Upper lobe of right lung (tissue), 1 donor: ENCODE measurements at places on chromosomes 5 and 9. TPM values are rescaled to one million over a fixed set of nuclear protein-coding genes. Genes with fewer than 3 reads are reported as not detected.

GRCh38 chr5:32443541-32444430, 754 bp downstream of the ZFR start:
- no peaks in the 10 kb centered on the region for H3K27me3 ChIP-seq
- H3K4me1 ChIP-seq: peaks cover 40% of the 10 kb centered on the region
- peak overlapping the region; percentile 92 for H3K27ac ChIP-seq
- peak; percentile 78 for DNase-seq

GRCh38 chr5:94329115-94329514, 289.3 kb downstream of the KIAA0825 start:
- H3K36me3 ChIP-seq: no peaks in the 10 kb centered on the region
- H3K4me3 ChIP-seq: no peak overlapping the region

- no peak overlapping the region for H3K27ac ChIP-seq
- no peak for DNase-seq
- H3K4me1 ChIP-seq: no peaks in the 10 kb centered on the region
- H3K36me3 ChIP-seq: no peaks in the 10 kb centered on the region
- H3K27me3 ChIP-seq: no peaks in the 10 kb centered on the region
These were observed 236.7 kb upstream of the CCNH start for GRCh38 chr5:87649455-87649854.

DNA sequence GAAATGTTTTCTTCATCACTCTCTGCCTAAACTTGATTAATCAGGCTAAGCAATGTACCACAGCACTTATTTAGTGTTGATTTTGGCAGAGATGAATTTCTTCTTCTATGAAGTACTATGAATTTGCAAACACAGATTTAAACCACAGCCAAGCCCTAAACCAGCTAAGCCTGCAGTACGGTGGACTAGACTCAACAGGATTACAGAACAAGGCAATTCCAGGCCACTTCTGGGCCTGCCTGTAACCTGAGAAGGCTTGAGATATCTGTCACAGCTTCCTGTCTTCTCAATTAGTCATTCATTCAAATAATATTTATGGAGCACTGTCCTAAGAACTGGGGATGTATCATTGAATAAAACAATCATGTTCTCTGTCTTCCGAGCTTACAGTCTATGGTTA, 32.4 kb upstream of the CAST start:
- DNase-seq: no peak
- no peak overlapping the region for H3K4me3 ChIP-seq
- H3K36me3 ChIP-seq: no peaks in the 10 kb centered on the region
- H3K4me1 ChIP-seq: peaks cover 12% of the 10 kb centered on the region
- H3K27me3 ChIP-seq: no peaks in the 10 kb centered on the region

GRCh38 chr5:107532169-107532878, 138.4 kb downstream of the EFNA5 start:
- H3K4me3 ChIP-seq: no peak overlapping the region
- no peak overlapping the region for H3K27ac ChIP-seq
- H3K27me3 ChIP-seq: no peaks in the 10 kb centered on the region
- DNase-seq: no peak

GRCh38 chr5:103174147-103174546, 54.0 kb downstream of the PPIP5K2 start:
- H3K36me3 ChIP-seq: peaks cover 54% of the 10 kb centered on the region
- H3K4me1 ChIP-seq: no peaks in the 10 kb centered on the region
- no peak overlapping the region for H3K27ac ChIP-seq
- no peak overlapping the region for H3K4me3 ChIP-seq

DNA sequence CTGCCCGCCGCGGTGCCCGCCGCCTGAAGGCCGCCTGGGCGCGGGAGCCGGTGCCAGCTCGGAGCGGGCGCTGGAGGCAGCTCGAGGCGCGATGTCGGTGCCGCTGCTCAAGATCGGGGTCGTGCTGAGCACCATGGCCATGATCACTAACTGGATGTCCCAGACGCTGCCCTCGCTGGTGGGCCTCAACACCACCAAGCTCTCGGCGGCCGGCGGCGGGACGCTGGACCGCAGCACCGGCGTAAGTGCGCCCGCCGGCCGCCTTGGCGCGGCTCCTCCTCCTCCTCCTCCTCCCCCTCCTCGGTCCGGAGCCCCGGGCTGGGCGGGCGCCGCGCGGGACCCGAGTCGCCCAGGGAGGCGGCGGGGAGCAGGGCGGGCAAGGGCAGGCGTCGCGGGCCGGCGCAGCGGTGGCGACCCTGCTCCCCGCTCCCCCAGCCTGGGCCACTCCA, 455 bp downstream of the OLFM1 start:
- peak overlapping the region; percentile 48 for H3K4me3 ChIP-seq
- no peaks in the 10 kb centered on the region for H3K36me3 ChIP-seq
- H3K4me1 ChIP-seq: peaks cover 23% of the 10 kb centered on the region

DNA sequence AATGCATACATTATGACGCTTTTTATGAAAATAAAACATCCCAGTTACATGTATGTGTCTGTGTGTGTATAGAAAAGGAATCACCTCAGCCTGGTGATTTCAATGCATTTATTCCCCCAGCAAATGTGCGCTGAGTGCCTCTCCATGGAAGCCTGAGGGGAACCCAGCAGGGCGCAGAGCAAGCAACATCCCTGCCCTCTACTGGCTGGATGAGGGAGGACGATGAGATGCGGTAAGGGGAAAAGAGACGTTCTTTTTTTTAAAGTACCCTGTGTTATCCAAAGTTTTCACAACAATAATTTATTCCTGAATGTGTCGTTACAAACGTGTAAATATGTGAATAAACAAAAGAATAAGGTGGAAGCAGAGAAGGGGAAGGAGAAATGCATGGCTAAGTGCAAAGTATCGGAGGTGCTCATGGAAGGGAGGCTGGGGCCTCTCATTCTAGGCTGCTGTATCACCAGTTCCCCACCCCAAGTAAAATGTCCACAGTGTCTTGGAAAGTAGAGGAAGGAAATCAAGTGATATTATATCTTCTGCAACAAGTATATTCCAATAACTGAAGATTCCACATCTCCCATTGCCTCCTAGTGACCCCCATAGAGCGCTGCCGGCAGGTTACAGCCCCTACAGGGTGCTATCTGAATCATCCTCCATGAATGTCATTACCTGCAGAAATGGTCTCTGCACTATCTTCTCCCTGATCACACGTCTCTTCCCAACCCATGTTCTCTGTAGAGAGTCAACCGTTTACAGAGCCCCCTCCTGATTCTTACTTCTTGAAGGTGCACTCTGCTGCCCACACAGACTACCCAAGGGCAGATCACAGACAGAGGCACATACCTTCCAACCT, 13.0 kb upstream of the ABLIM3 start:
- no peak overlapping the region for H3K27ac ChIP-seq
- no peak for DNase-seq
- no peak overlapping the region for H3K4me3 ChIP-seq

DNA sequence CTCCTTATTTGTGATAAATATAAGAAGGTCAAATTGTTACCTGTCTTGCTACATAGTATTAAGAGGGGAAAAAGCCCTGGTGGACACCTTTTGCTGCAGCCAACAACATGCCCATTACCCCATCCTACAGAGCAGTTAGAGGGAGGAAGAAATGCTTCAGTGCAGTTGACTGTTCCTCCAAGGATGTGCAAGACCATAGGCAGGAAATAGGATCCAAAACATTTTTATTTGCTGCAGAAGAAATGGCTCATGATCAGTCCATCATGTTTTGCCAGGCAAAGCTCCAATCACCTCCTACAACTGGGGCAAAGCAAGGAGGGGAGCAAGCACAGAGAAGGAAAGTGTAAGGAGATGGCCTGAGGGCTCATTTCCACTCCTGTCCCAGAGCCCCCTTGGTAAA, 399.1 kb upstream of the PIK3R1 start:
- no peak overlapping the region for H3K4me3 ChIP-seq
- DNase-seq: no peak
- no peaks in the 10 kb centered on the region for H3K27me3 ChIP-seq

DNA sequence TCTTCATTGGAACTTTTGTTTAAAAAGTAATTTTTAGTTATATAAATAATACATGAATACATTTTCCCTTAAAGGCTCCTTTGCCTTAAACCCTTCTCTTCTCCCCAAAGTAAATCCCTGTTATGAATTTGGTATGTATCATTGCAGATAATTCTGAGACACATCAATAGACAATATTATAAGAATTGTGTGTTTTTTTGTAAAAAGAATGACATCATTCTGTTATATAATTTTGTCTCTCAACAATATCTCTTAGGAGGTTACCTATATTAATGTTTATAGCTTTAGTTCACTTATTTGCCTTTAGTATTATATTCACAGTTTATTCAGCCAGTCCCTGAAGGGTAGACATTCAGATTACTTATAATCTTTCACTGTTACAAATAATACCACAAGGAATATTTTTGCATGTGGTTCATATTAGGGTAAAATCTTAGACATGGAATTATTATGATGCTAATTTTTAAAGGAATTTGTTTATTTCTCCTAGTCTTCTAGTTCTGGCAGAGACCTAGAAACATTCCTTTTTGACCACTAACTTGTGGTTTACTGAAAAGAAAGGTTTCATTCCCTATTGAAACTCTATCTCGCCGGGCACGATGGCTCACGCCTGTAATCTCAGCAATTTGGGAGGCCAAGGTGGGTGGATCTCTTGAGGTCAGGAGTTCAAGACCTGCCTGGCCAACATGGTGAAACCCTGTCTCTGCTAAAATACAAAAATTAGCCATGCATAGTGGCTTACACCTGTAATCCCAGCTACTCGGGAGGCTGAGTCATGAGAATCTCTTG, 105.6 kb downstream of the KCTD16 start:
- H3K27me3 ChIP-seq: no peaks in the 10 kb centered on the region
- H3K27ac ChIP-seq: no peak overlapping the region
- H3K4me1 ChIP-seq: no peaks in the 10 kb centered on the region
- H3K36me3 ChIP-seq: no peaks in the 10 kb centered on the region

GRCh38 chr5:66616520-66617225, 20.5 kb downstream of the MAST4 start:
- peaks cover 15% of the 10 kb centered on the region for H3K4me1 ChIP-seq
- H3K27me3 ChIP-seq: no peaks in the 10 kb centered on the region
- no peak overlapping the region for H3K4me3 ChIP-seq
- DNase-seq: peak; percentile 79
- H3K36me3 ChIP-seq: no peaks in the 10 kb centered on the region

DNA sequence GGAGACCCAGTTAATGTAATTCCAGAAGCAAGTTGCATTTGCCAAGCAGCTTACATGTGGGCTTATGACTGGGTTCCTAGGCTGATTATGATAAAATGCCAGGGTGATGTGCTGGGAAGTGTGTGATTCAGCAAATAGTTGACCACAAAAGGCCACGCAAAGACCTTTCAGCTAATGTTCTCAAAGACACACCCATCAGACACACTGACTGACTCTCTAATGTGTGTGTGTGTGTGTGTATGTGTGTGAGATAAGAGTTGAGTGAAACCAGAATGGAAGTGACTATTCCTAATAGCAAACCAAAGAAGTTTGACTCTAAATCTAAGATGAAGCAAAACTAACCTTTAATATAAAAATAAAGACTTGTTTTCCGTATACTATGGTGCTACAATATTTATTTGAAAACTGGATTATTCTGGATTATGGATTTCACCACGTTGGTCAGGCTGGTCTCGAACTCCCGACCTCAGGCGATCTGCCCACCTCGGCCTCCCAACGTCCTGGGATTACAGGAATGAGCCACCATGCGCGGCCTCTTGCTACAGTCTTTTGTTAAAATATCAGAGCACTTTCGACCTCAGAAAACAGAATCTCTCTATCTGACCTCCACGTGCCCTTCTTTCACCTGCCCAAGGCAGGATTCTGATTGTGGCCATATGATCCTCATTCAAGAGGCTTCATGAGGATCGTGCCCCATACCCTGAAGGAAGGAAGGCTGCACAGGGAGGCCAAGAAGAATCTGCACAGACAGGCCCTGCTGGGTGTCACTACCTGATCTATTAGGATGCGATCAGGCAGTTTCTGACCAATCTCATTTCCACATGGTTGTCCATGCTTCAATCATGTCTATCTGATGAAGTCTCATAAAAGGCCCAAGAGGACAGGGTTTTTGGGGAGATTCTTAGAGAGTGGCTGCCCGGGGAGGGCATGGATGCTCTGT, 75.6 kb downstream of the USP20 start:
- H3K4me1 ChIP-seq: no peaks in the 10 kb centered on the region
- H3K27ac ChIP-seq: no peak overlapping the region
- H3K27me3 ChIP-seq: no peaks in the 10 kb centered on the region
- no peak overlapping the region for H3K4me3 ChIP-seq
- DNase-seq: no peak
- peaks cover 40% of the 10 kb centered on the region for H3K36me3 ChIP-seq

GRCh38 chr9:93083592-93084470, 12.2 kb upstream of the CARD19 start:
- H3K4me3 ChIP-seq: no peak overlapping the region
- peaks cover 17% of the 10 kb centered on the region for H3K4me1 ChIP-seq
- peak; percentile 66 for DNase-seq
- peak overlapping the region; percentile 60 for H3K27ac ChIP-seq
- H3K27me3 ChIP-seq: no peaks in the 10 kb centered on the region

- no peak overlapping the region for H3K4me3 ChIP-seq
- H3K4me1 ChIP-seq: no peaks in the 10 kb centered on the region
- no peak for DNase-seq
- H3K27me3 ChIP-seq: no peaks in the 10 kb centered on the region
- H3K36me3 ChIP-seq: no peaks in the 10 kb centered on the region
These were observed 444.2 kb upstream of the CYLC2 start for GRCh38 chr9:102550886-102551285.

DNA sequence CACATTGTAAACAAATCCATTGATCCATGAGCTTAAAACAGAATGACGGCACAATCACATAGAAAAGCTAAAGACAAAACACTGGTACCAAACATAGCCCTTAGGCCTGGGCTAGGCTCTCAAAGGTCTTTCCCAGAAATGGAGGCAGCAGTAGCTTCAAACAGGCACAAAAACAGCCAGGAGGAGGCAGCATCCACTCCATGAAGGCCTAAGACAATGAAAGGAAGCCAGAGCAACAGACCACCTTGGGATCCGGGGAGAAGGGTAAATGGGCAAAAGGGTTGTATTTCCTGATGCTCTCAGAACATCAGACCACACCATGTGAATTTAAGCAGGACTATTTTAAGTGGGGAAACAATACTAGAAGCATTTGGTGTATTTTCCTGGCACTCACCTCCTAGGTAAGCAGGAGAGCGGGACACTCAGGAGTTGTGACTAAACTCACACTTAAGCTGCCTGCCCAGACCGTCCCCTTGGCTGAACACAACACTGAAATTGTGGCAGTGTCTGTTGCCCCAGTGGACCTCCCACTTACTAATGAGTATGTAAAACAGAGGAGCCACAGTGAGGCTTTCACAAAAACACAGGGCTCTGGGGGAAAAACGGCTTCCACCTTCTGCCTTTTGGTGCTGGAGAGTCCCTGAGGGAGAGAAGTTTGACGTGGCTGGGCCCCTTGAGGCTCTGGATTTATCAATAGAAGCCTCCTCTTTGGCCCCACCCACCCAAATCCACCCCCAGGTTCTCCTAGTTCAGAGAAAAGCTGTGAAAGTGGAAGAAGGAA, 11.9 kb downstream of the GNPDA1 start:
- H3K4me3 ChIP-seq: no peak overlapping the region
- H3K27ac ChIP-seq: no peak overlapping the region
- no peaks in the 10 kb centered on the region for H3K27me3 ChIP-seq
- no peaks in the 10 kb centered on the region for H3K4me1 ChIP-seq
- no peak for DNase-seq

The SCGB3A2 gene
- total RNA-seq: 186 TPM

The PCDHA4 gene
- total RNA-seq: 1.1 TPM

The PDE8B gene
- 4.9 TPM for total RNA-seq

The PCDHGA3 gene
- 1.7 TPM for total RNA-seq

The TAF1L gene
- not detected for total RNA-seq

The CCDC112 gene
- 6.6 TPM for total RNA-seq

The NDUFAF2 gene
- 17.9 TPM for total RNA-seq

The SLC25A46 gene
- 39.0 TPM for total RNA-seq

The ADAMTS13 gene
- total RNA-seq: 2.0 TPM

The SLC45A2 gene
- total RNA-seq: not detected

The MYO10 gene
- total RNA-seq: 67.0 TPM
